ENCODE measurements at places on chromosomes 12 and 14. TPM values are rescaled to one million over a fixed set of nuclear protein-coding genes. Genes with fewer than 3 reads are reported as not detected.

Gene SAV1
- total RNA-seq: 19.6 TPM

Gene LBHD2
- not detected for total RNA-seq

Gene GPR132
- 1.2 TPM for total RNA-seq

Gene NOXRED1
- total RNA-seq: 1.2 TPM

Gene BTBD6
- 52.2 TPM for total RNA-seq

Gene KRT77
- total RNA-seq: not detected

Gene PLA2G1B
- total RNA-seq: not detected

Gene NPAS3
- total RNA-seq: 22.0 TPM

Gene RPL10L
- total RNA-seq: not detected

Gene CLEC4D
- total RNA-seq: under 0.01 TPM

Gene NANOG
- not detected for total RNA-seq

Gene GYS2
- not detected for total RNA-seq

Gene TTC6
- total RNA-seq: 0.41 TPM

Gene AMN
- total RNA-seq: under 0.01 TPM

Gene GPR65
- total RNA-seq: under 0.01 TPM

Gene DACT1
- total RNA-seq: 203 TPM

Gene SCN8A
- total RNA-seq: 46.1 TPM

Gene GALNT6
- under 0.01 TPM for total RNA-seq

Gene GPR68
- total RNA-seq: 4.9 TPM

Gene SRRM4
- total RNA-seq: 5.7 TPM

Gene FOXN4
- total RNA-seq: under 0.01 TPM

Gene ANKS1B
- total RNA-seq: 329 TPM

Gene AKAP3
- total RNA-seq: 4.1 TPM

Gene ITGB7
- not detected for total RNA-seq

Gene TMPRSS12
- total RNA-seq: not detected

Gene PTPN6
- 1.6 TPM for total RNA-seq

Gene PLEKHG3
- 7.3 TPM for total RNA-seq

Gene CLEC9A
- not detected for total RNA-seq

Gene RDH16
- total RNA-seq: 0.41 TPM

Gene GUCY2C
- total RNA-seq: under 0.01 TPM

Gene TMED8
- 25.3 TPM for total RNA-seq

Gene CLEC1B
- total RNA-seq: not detected
